ENCODE measurements at places on chromosomes 6 and 20. TPM values are rescaled to one million over a fixed set of nuclear protein-coding genes. Genes with fewer than 3 reads are reported as not detected.

TSBP1 gene
- not detected for total RNA-seq

LST1 gene
- 27.0 TPM for total RNA-seq

OR2B6 gene
- total RNA-seq: 0.35 TPM

SHLD1 gene
- total RNA-seq: 14.4 TPM

PSMB1 gene
- 169 TPM for total RNA-seq

PSORS1C1 gene
- not detected for total RNA-seq

DNA sequence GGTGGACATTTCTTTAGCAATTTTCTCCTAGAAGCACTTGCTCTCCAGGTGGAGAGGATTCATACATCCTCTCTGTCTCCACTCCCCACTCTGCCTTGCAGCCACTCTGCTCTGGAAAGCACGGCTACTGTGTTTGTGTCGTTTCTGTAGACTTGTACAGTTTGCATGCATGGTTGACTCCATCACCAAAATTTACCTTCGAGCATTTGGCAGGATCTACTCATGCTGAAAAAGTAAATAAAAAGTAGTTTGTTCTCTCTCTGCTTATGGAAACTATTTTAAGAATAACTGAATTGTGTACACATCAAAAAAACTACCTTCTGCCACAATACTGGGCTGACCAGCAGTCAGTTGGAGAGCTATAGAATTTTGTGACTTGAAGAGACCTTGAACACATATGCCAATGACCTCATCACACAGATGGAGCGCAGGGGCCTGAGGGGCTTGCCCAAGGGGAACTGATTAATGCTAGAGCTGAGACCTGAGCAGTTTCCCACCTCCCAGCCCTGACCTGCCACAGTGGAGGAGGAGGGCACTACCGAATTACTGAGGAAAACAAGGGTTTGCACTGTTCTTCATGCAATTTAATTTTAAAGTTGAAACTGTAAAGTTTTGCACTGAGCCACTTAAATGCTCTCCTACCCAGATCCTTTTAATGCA is 33.7 kb upstream of the FOXQ1 start:
- no peak for DNase-seq

DNA sequence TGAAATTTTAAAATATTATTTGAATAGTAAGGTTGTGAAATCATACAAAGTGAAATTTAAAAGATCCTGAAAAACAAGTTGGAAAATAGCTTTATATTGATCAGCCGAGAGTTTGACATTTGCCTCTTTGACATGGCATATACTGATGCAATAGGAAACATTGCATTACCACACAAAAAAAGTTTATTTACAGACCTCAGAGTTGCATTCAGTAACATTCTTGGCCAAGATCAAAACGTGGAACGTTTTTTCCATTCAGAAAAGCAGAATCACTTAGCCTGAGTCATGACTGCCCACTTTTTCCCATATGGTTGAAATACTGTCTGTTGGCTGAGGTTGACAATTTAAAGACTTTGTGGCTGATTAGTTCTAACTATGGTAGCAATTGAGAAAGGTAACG is 55.1 kb upstream of the BACH2 start:
- no peak for DNase-seq

- DNase-seq: no peak
These were observed 55.3 kb downstream of the RIPOR2 start for GRCh38 chr6:24880451-24880850.

GRCh38 chr6:129500958-129501739 is 208.8 kb downstream of the ARHGAP18 start:
- DNase-seq: no peak

DNA sequence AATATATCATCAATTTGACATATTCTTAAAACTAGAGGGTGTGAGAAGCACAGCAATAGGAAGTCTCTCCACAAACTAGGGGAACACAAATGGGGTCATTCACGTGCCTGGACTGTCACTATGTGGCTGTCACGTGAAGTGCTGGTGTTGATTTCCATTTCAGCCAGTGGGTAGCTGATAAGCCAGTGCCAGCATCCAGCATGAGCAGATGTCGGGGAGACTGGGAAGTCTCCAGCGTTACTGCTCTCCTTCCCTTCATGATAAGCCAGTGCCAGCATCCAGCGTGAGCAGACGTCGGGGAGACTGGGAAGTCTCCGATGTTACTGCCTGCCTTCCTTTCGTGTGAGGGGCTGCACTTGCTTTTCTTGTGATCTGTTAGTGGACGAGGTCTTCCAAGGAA is 5.6 kb upstream of the SLC17A9 start:
- DNase-seq: no peak

DNA sequence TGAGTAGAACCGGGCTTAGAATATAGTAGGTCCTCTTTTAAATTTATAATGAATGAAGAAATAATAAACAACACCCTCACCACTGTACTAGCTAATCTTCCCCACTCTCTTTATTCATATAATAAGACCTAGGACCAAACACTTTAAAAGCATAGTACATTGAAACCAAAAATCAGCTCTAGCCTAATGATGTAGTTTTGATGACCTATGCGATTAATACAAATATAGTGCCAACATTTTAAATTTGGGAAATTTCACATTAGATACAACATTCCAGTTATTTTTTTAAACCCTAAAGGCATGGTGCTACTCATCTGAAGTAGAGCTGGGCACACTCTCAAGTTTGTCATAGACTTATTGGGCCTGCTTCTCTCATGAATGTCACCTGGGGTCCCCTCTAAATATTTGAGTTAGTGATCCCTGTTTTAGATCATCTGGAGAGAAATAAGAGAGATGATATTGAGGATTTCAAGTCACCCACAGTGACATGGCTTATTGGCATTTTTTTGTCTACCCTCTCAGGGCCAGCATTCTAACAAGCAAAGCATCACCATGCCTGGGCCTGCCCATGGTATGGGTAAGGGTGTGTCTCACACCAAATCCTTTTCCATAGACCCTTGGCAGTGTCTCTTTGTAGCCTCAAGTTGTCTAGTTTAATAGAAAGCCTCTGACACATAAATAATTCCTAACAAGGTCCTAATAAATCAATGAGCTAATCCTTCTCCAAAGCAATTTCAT is 319.8 kb downstream of the HIVEP2 start:
- no peak for DNase-seq

DNA sequence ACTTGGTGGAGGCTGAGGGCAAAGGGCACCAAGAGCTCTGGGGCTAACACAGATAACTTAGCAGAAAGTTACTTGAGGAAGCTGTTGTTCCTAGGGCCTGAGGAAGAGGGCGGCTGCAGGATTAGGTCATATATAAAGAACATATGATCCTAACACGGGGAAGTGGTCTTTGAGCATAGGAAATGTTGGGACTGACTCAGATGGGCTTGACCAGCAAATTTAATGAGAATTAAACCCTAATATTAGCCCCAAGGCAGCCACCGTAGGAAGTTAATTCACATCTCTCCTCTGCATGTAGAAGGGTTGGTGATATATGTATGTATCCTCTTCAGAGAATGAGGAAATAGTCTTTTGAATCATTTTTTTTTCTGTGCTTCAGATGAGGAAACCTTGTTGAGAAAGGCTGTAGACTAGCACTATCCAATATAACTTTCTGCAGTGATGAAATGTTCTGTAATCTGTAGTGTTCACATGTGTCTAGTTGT is 9.2 kb upstream of the ZBTB9 start:
- no peak for DNase-seq

DNA sequence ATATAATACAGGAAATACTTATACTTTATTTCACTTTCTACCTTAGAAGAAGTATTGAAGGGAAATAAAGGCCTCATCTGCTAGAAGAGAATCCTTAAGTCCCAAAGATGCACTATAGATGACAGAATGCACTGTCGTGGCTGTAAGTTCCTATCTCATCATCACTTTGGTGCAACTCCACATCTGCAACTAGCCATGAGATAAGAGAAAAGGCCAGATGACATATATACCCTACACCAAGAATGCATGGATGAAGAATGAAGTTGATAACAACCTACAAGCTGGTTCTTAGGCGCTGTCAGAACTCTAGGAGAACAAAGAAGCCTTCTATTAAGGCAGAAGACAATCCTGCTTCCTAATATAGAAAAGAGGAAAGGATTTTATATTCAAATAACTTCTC is 11.6 kb upstream of the PLN start:
- DNase-seq: no peak

- DNase-seq: no peak
These were observed 55.9 kb downstream of the PPP1R3G start for GRCh38 chr6:5141046-5141445.

DNA sequence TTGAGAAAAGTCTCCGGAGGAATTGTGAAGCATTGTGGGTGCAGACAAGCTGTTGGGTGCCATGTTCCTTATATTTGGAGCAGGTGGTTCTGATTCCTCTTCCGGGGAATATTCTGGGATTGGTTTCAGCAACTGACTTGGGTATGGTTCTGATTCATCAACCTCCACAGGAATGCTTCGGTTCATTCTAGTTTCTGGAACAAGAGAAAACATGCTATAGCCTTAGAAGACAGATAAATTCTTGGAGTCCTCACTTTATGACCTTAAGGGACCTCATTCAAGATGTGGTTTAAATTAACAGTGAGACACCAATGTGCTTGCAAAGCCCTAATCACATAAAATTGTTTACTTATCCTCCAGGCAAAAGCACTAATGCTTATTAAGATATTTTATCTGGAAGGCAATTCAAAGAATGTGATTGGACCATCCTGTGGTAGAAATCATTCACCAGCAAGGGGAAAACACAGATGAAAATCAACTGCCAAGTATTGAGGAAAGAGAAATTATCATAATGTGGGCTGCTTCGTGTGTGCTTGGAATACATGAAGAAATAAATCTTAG is 13.7 kb downstream of the TRAF3IP2 start:
- DNase-seq: no peak

DNA sequence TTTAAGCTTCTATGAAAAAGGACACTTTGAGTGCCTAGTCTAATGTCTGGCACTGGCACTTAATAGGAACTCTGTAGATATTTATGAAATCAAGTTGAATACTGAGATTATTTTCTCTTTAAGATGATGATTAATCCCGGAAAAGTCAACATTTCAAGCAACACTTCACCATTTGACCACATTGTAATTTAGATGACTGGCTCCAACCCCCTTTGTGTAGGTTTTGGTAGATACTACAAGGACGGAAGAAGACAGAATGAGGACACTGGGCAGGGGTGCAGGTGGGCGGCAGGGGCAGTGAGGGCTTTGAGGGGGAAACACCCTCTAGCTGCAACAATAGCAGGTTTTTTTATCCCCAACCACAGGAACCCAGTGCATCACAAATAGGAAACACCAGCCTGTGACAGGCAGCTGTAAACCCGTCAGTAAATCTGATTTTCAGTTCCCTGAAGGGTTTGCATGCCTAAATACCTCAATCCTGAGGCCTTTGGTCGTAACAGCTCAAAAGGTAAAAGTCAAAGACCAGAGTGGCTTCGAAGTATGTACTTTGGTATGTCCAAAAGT is 4.6 kb downstream of the DTNBP1 start:
- no peak for DNase-seq

DNA sequence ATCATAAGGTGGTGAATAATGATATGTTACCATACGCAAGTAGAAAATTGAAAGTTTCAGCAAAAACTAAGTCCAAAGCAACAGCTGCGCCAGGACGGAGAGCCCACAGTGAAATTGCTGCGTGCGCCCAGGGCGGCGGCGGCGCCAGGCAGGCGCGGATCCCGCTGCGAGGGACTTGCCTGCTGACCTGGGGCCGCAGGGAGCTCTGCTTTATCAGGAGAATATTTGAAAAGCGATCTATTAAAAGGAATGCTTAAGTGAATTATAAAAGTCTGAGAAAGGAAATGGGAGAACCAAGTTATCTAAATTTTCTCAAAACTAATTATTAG is 85.4 kb downstream of the THBS2 start:
- no peak for DNase-seq

- DNase-seq: no peak
These were observed 273.0 kb downstream of the PLCB1 start for GRCh38 chr20:8404912-8405635.

DNA sequence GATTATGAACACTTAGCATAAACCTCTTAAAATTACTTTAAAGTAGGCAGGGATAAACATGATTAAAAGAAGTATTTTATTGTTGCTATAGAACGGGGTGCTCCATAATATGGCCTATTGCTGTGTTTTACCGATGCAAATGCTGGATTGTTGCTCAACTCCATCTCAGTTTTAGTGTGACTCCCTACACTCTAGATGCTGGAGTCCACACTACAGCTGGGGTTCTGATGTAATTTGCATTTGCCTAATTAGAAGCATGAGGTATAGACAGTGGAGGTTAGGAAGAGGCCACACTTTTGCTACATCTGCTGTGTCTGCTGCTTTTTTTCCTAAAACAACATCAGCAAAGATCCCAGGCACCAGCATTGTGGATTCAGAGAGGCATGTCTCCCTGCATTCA is 6.7 kb upstream of the HMGN3 start:
- no peak for DNase-seq

GRCh38 chr20:59441860-59442810 is 141.7 kb downstream of the EDN3 start:
- DNase-seq: no peak

- DNase-seq: no peak
These were observed 39.2 kb upstream of the CDKN1A start for GRCh38 chr6:36639171-36639808.

- no peak for DNase-seq
These were observed 127.0 kb downstream of the EDN1 start for GRCh38 chr6:12417191-12417590.

GRCh38 chr6:63805808-63806572 is 170.4 kb downstream of the PHF3 start:
- DNase-seq: no peak

- no peak for DNase-seq
These were observed 15.8 kb upstream of the MAP7 start for GRCh38 chr6:136566007-136566487.

DNA sequence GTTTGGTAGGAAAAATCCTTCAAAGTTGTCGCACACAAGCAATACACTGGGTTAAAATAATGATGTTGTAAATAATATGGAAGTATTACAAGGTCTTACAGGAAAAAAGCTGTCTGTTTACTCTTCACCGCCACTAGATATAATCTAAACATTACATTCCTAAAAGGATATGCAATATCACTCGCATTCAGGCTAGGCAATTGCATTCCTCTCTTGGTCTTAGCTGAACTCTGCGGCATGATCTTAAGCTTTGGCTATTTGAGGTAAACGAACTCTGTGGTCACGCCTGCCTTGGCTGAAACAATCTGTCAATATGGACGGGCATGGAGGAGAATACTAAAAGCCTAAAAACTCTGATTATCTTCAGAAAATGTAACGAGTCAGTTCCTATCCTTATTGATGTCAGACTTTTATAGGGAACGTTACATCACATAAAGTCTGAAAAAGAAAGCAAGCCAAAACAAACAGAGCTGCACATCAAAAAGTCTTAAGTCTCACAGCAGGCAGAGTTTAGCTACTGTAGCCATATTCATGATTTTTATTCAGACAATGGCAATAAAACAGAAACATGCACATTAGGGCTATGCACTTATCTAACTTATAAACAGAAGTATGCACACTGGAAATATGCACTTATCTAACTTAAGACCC is 30.8 kb upstream of the FILIP1 start:
- DNase-seq: no peak

- no peak for DNase-seq
These were observed 20.2 kb upstream of the GATA5 start for GRCh38 chr20:62495749-62496567.
